ENCODE measurements at places on chromosomes 4 and X.

- no peak for DNase-seq
Observed at GRCh38 chr4:153131596-153131995, 72.6 kb upstream of the TRIM2 start.

DNA sequence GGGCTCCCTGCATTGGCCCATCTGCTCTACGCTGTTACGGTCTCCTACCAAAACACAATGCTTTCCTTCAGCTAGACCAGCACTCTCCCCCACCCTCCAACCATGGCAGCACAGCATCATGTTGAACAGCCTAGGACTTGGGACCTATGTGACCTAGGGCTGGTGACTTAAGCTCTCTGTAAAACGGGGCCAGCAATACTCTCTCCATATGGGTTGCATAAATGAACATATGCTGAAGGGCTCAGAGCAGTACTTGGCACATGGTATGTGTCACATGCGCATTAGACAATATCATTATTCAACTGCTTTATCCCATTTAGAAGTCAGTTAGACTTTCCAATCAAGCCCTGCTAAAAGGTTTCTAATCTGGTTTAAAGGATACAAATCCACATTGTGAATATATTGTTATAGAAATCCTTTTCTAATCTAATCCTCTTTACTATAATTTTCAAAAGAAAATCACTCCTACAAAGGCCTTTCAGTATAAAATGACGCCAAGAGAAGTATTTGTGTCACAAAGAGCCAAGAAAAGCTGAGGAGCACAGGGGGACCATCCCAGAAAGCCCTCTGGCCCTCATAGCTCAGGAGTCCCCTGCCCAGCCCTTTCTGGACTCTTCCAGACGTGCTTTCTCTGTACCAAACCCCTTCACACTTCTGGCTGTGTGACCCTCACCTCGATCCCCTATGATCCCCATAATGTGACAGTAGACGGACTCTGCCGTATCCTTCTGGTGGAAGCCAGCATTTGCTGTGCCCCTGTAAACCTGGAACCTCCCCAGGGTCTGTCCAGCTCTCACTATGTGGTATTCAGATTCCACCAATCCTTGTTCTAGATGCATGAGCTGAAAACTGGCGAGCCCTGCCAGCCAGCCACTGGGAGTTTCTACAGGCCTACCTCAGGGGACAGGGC is 42.3 kb downstream of the NSG1 start:
- DNase-seq, result no peak

DNA sequence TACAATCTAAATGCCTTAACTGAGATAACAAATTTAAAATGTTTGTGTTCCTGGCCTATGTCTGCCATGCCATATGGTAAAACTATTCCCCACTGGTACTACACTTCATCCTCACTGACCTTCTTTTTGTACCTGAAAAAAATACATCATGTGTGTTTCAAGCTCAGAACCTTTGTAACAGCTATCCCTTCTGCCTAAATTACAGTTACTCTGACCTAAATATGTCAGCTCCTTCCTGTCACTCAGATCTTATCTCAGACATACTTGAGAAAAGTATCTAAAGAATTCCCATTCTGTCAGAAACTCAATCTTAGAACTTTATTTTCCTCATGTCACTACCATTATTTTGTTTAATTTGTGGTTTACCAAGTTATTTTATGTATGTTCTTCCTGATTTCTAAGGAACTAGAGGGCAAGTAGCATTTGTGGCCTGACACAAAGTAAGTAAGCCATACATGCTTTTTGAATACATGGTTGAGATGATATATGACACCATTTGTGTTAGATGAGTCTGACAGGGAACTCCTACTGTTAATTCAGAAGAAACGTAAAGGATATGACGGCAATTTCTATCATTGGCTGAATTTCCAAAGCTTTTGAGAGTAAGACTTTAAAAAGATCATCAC is 456.5 kb upstream of the NDST3 start:
- no peak for DNase-seq

- no peak for DNase-seq
Observed at GRCh38 chr4:7902101-7902553, 37.5 kb downstream of the AFAP1 start.

DNA sequence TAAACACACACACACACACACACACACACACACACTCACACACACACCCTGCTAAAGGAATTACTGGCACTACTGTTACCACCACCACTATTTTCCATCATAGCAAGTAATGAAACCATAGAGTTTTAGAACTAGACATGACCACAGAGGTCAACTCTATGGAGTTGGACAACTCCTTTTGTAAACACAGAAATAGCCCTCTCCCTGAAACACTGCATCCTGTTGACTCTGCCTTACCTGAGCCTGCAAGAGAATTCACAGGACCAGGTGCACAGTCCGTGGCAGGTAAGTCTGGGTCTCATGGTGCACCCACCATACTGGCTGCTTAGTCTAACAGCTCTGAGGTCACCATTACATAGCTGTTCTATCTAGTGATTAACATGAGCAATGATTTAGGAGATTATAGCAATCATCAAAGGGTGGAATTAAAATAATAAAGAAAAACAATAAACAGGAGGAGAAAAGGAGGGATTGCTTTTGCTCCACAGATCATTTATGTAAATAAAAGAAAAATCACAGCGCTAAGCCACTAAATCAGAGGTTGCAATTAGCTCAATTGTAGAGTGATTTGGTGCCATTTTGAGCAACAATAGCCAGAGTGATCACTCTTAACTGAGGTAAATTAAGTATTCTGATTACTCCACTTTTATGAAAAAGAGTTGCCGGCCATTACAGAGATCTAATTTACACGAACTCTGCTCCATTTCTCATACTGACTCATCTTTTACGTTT is 340.0 kb upstream of the RASGEF1B start:
- no peak for DNase-seq

- no peak for DNase-seq
Observed at GRCh38 chr4:79780129-79780528, 292.9 kb downstream of the ANTXR2 start.

GRCh38 chrX:151695583-151696340 is 504 bp downstream of the PRRG3 start:
- no peak for DNase-seq

- no peak for DNase-seq
Observed at GRCh38 chr4:64738240-64738639, 329.0 kb upstream of the TECRL start.

DNA sequence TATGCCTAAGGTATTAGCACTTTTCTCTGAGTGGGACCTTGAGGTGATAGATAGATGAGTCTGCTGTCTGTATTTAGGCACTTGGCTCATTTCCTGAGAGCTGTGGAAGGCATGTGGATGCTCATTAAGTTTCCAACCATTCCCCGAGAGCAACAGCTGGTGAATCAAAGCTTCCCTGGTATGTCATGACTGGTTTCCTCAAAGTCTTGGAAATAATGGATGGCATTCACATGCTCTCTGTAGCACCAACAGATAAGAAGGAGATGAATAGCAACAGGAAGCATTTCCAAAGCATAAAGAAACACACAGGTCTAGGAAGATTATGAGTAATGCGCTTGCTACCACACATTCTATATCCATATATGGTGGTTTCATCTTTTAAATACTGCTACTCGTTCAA is 118.3 kb upstream of the ETNPPL start:
- DNase-seq, result no peak

DNA sequence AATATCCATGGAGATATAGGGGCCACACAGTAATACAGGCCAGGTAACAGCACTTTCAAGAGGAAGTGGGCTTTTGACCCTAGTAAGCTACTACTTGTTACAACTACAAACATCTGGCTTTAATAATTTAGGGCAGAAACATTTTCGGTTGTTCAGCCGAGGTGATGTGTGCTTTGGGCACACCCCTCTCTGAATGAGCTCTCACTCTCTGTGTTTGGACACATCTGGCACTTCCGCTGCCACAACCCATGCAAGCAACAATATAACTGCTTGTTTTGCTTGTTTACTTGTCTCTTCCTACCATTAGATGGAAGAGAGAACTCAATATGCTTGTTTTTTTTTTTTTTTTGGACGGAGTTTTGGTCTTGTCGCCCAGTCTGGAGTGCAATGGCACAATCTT is 277.2 kb downstream of the HS3ST1 start:
- DNase-seq, result no peak

- no peak for DNase-seq
Observed at GRCh38 chr4:101295691-101296090, 51.6 kb downstream of the PPP3CA start.

GRCh38 chr4:127486248-127486647 is 146.5 kb upstream of the INTU start:
- DNase-seq, result no peak

DNA sequence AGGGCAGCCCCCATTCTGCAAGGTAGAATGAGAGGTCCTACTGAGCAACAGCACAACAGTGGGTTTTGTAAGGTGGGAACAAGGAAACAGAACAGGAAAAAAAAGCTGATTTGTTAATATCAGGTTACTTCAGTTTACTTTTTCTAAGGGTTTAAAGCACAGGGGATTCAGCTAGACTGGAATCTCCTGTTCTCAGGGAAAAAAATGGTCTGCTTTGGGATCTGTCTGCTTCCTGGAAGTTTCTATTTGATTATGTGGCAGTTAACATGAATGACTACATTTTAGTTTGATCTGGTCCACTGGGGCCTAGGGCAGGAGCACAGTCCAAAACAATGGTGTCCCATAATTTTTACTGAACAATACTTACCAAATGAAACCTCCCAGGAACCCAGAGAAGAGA is 104.6 kb downstream of the FBXW7 start:
- no peak for DNase-seq

GRCh38 chr4:166625018-166625637 is 609.2 kb downstream of the SPOCK3 start:
- DNase-seq, result no peak

DNA sequence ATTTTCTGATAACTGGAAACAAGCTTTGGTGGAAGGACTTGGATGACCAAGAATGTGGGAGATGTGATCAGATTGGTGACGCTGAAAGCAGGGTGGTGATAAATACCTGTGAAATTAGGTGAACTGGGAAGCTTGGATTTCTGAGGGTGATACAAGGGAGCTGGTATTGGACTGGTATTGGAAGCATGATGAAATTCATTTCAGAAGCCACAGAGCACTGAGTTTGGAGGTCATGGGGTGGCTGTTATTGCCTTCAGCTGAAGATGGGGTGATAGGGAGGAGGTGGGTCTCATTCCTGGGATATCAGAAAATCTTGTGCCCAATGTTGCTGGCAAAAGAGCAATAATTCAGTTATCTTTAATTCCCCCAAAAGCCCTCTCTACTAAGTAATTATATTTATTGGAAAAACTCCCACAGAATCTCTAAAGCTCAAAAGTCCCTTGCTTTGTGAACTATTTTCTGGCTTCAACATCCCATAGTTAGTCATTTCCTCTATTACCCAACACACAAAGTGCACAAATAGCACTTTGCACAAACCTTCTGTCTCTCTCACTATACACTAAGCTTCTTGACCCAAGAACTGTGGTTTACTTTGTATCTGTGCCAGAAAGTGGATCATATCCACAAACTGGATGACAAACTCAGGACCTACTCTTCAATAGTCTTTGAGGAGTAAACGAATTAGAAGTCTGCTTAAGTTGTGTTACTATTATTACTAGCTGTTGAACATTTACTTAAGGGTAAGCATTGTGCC is 23.1 kb upstream of the CAMK2D start:
- no peak for DNase-seq
